HTR-8/SVneo (cell line): ENCODE measurements at places on chromosomes 1 and 21.

- no peak for DNase-seq
Observed at GRCh38 chr21:27388825-27389224, 421.9 kb upstream of the ADAMTS5 start.

DNA sequence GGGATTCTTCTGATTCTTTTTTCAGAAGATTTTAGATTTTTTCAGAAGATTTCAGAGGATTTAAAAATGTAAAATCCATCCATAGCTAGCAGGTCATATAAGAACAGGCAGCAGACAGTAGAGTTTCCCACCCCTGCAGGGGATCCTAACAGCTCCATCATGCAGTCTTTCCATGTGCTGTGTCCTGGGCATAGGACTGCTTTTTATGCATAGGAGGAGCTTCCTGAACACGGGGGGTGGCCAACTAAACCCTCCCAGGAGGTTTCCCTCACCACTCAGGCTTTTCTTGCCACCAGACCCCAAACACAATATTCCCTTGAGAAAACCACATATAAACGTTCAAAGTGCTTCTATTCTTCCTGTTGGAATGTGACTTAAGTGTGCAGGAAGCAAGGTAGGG, 90.1 kb upstream of the TNR start:
- DNase-seq = no peak

- no peak for DNase-seq
Observed at GRCh38 chr1:58978096-58978495, 194.2 kb upstream of the JUN start.

DNA sequence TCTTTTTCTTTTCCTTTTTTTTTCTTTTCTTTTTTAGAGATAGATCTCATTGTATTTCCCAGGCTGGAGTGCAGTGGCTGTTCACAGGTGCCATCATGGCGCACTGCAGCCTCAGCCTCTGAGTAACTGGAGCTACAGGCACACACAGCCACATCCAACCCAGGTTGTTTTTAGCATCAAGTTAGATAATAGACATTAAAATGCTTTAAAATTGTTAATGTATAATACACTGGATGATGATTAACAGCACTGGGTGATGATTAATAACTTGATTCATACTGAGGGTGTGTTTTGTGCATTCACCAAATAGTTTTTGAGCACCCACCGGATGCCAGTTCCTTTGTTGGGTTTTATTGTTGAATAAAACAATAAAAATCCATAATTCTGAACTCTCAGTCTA, 75.2 kb downstream of the BEND5 start:
- DNase-seq = no peak

- no peak for DNase-seq
Observed at GRCh38 chr1:81308191-81308590, 492.5 kb upstream of the ADGRL2 start.

- DNase-seq = no peak
Observed at GRCh38 chr21:33419538-33420123, 16.4 kb downstream of the IFNGR2 start.

GRCh38 chr1:29632806-29633615, 396.7 kb downstream of the PTPRU start:
- DNase-seq = no peak

GRCh38 chr1:151540982-151541377, 871 bp downstream of the TUFT1 start:
- no peak for DNase-seq
